T follicular helper cell (primary cell): ENCODE measurements at places on chromosomes 1 and 21.

DNA sequence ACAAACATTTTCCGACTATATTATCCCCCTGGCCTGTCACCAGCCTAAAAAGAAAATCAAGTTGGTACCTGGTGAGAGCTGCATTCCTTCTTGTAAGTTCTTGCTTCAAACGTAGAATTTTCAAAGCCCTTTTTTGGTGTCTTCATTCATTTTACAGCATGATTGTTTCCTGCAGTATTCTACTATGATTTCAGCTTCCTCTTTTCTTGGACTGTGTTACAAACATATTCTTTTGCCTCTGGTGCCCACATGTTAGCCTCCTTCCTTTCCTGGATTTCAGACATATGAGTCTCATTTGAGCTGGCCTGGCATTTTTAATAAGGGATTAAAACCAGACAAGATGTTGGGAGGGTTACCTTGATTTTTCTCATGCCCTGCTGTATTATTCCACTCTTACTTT, 142.5 kb downstream of the PIGK start:
- no peak for DNase-seq

GRCh38 chr1:205812271-205812877, 624 bp downstream of the SLC41A1 start:
- DNase-seq: peak; percentile 1

GRCh38 chr21:36628106-36628505, 70.8 kb upstream of the SIM2 start:
- DNase-seq: no peak

DNA sequence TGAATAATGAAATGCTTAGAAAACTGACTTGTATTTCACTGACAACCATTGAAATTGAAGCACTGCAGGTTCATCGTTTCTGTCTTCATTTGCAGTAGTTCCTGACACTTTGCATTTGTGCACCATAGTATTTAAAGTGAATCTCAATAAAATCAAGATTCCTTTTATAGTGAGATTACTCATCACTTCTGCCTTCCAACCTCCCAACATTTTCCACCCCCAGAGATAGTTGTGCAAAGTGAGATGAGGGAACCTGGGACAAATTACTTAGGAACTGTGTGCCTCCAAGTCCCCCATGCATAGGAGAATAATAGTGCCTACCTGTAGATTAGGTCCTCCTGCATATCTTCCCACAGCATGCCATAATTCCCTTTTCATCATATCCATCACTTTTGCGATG, 114.9 kb upstream of the DPT start:
- no peak for DNase-seq

GRCh38 chr1:111593403-111594305, 25.9 kb upstream of the RAP1A start:
- DNase-seq: no peak

GRCh38 chr1:202319381-202320080, 22.2 kb downstream of the UBE2T start:
- DNase-seq: no peak

- peak; percentile 62 for DNase-seq
These were observed at the start of gene SPSB1 for GRCh38 chr1:9292361-9293240. TSS of gene SPSB1 (plus strand) at chr1:9292894. CDS start at chr1:9355892, 62,998 bp downstream.

GRCh38 chr1:3441880-3442279, 12.6 kb upstream of the ARHGEF16 start:
- DNase-seq: no peak

GRCh38 chr1:162003830-162004215, 19.8 kb downstream of the OLFML2B start:
- DNase-seq: no peak

GRCh38 chr1:43651188-43651587, 1.2 kb downstream of the KDM4A start:
- DNase-seq: no peak

DNA sequence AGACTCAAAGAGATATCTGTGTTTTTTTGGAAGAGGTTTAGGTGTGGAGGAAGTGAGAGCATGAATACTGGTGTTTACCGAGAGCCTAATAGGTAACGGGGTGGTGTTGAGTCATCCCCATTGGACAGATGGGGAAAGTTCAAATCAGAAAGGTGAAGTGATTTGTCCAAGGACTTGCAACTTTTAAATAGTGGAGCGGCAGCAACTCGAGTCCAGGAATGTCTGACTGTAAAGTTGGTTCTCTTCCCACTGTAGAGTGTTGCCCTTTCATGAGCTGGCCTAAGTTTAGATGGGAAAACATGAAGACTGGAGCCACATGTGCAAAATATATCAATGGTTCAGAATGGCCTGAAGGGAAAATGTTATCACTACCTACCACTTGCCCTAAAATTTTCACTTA, 125.7 kb downstream of the LYPLAL1 start:
- DNase-seq: no peak

DNA sequence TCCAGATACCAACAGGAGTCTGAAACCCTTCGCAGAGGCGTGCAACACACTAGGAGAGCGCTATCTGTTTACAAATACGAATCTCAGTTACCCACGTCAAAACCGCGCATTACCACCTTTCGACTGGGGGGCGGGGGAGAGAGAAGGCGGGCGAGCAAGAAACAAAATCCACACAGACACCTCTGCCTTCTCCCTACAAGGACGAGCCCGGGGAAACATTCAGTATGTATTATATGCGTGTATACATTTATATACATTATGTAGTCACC, 722 bp downstream of the TUT4 start:
- peak; percentile 72 for DNase-seq

- DNase-seq: no peak
These were observed 23.1 kb upstream of the IGSF5 start for GRCh38 chr21:39721885-39722284.
